NCI-H748 treated with DMSO at 0.1 percent for 48 hours (cell line): ENCODE measurements at places on chromosomes 12 and 14.
A peak's percentile ranks its signal among the peaks of the same experiment; 100 is the strongest.

- DNase-seq = no peak
Measured at GRCh38 chr14:90087433-90087832, 25.6 kb downstream of the KCNK13 start.

DNA sequence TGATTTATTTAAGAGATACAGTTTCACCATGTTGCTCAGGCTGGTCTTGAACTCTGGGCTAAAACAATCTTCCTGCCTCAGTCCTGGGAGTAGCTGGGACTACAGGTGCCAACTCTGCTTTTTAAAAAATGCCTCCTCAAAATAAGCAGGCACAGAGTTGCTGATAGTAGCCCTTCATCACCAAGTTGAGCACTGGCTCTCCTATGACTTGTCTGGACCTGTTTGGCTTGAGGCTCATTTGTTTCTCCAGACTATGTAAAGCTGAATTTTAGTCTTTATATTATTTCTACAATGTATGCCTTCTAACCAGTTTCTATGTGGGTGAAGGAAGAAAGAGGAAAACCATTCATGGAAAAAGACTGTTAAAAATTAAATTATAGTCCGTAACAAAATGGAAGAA, 39.5 kb upstream of the RAD51AP1 start:
- DNase-seq = no peak

DNA sequence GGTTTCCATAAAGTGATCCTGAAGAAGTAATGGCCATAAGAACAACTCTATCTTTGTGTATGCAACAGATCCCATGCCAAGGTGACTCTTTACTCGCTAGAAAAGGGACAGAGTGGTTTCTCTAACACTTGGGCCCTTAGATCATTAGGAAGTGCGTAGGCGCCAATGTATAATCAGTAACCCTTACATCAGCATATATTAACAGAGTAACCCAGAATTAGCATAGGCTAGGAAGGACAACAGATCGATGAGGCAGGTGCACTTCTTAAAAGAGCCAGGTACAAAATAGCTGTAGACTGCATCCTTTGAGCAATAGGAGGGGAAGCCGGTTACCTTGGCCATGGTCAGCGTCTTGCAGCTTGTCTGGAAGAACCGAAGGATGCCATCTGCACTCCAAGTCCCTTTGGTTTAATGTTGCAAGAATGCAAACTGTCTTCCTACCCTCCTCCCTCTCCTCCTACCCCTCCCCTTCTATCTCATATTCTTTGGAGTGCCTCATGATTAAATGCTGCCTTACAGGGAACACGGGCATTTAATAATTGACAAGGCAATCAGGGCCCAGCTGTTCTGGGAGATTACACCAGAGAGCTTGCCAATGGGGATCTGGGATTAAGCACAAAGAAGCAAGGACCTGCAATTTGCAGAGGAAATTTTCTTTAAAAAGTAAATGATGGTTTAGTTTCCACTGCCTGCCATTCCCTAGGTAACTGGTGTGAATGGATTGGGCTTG, 8.0 kb downstream of the GSG1 start:
- no peak for DNase-seq

DNA sequence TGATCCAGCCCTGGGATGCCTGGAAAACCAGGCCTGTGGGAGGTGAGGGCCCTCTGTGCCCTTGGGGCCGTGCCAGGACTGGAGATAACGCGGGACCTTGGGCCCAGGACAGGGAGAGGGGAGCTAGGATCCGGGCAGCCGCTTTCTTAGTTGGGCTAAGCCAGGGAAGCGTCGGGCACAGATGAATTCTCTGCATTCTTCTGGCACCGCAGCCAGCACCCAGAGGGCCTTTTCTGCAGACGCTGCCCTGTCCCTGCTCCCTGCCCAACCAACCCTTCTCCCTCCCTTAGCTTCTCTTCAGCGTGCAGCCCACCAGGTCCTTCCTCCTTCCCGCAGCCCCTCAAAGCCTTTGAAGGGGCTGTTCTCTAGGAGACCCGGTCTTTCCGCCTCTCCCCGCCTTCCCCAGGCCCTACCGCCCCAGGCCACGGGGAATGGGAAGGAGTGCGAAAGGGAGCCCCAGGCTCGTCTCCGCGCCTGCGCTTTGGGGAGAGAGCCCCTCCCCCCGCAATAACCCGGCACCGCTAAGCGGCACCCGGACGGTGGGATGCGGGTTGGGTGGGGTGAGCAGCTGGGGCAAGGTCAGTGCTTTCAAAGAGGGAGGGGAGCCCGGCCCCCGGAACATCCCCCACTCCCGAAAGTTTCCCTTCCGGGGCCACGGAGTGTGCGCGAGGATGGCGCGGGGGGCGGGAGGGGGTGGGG, 663 bp downstream of the NCKAP5L start:
- peak; percentile 22 for DNase-seq

GRCh38 chr14:54344445-54344844, 52.4 kb upstream of the CDKN3 start:
- DNase-seq = no peak

DNA sequence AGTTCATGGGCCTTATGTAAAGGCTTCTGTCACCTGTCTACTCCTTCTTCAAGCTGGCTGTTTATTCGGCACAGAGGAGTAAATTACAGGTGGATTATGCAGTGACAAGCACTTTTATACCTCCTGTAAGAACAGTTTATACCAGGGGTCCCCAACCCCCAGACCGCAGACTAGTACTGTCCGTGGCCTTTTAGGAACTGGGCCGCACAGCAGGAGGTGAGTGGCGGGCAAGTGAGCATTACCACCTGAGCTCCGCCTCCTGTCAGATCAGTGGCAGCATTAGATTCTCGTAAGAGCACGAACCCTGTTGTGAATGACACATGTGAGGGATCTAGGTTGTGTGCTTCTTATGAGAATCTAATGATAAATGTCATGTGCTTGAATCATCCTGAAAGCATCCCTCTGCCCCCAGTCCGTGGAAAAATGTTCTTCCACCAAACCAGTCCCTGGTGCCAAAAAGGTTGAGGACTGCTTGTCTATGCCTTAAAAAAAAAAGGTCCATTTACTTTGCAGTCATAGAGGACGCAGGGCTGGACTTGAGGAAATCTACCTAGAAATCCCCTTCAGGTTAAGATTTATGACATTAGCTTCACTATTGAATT, 78.8 kb downstream of the ETV6 start:
- DNase-seq = no peak

GRCh38 chr14:54489318-54489683, 521 bp upstream of the GMFB start:
- DNase-seq = no peak

GRCh38 chr12:19129486-19130223, at the start of gene PLEKHA5:
Gene PLEKHA5 (plus strand): TSS chr12:19129733. CDS start chr12:19129800, 67 bp downstream.
- DNase-seq = peak; percentile 50

- DNase-seq = no peak
Measured at GRCh38 chr14:89442280-89442679, 25.2 kb upstream of the FOXN3 start.

DNA sequence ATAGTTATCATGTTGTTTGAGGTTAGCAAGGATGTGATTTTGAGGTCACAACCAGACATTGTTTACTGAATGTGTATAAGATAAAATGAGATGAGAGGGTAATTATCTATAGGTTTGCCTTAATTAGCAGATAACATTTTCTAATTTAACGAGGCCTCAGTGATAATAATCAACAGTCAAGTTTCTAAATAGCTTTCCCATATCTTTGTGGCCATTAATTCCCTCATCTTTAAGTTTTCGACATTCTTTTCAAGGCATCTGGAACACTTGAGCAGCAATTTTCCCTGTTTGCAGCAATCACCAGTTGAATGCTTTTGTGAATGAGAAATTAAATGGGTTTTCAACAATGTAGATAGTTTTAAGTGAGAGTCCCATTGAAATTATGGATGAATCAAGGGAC, 304.1 kb downstream of the SYT1 start:
- no peak for DNase-seq
